ENCODE measurements at places on chromosomes 2 and 18.

DNA sequence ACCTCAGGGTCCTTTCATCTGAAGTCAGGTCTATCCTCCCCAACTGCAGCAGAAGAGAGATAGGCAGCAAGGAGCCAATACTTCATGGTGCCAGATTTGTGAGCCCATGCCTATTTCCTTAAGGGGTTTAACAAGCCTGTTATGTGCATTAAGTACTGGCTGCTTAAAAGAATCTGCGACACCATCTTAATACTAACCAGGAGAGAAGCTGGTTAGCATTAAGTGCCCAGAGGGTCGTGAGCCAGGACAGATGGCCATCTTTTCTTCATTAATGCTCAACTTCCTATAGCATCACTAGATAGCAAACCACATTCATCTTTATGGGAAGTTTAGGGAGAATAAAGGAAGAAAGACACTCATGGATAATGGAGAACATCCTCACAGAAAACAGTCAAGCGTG lies 289.1 kb downstream of the ETAA1 start:
- DNase-seq: no peak

- DNase-seq: no peak
These were observed 28.9 kb downstream of the LPIN2 start for GRCh38 chr18:2984091-2984490.

GRCh38 chr2:218023636-218024035 lies 20.8 kb upstream of the TNS1 start:
- no peak for DNase-seq

DNA sequence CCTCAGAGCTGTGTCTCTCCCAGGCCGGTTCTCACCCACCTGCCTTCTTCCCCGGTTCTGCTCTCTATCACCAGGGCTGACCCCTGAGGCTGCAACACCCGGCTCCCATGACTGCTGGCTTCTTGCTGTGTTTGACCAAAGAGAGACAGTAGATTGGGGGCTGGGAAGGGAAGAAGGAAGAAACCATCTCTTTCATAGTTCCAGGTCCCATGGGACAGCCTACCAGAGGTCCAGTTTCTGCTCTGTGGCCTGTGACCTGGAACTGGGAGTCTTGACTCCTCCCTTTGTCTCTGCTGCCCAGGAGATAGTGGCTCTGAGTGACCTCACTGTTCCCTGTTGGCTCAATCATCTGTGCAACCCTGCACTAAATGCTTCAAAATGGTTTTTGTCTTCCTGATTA lies 38.1 kb downstream of the ALPK2 start:
- DNase-seq: no peak

- DNase-seq: no peak
These were observed 36.5 kb downstream of the PPM1B start for GRCh38 chr2:44205169-44205568.

DNA sequence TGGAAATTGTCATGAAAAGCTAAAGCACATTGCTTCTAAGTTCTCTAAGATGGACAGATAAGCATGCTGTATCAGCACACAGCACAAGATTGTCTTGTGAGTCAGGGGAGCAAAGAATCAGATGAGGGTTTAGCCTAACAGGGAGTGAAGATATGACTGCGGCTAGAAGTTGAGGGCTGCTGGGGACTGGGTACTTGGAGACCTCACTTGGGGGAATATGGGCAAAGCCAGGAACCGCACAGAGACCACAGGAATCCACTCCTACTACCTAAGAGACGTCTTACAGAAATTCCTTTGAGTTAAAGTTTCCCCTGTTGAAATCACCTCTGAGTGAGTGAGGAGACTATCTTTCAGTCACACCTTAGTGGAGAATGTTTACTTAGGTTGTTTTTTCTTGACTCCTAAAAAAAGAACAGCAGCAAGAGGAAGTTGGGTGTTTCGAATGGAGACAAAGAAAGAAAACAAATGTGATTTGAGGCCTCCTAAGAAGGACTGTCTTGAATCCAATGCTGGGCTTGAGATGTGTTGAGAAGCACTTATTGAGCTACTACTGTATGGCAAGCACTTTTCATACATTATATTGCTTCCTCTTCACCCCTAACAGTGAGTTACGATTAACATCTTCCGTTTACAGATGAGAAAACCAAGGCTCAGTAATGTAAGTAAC lies 100.7 kb downstream of the ANKRD44 start:
- DNase-seq: no peak

GRCh38 chr2:207960911-207961310 lies 64.4 kb downstream of the PLEKHM3 start:
- no peak for DNase-seq

DNA sequence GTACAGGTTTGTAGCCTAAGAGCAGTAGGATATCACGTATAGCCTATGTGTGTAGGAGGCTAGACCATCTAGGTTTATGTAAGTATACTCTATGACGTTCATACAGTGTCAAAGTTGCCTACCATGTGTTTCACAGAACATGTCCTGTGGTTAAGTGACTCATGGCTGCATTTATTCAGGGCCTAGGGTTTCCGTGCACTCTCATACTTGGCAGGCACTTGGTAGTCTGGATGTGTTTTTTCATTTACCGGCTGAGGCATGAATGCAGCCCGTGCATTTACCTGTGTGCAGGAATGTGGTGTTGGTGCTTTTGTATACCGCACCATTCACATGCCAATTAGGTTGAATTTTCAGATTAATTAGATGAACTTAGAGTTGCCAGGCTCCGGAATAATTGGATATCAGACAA lies 43.4 kb downstream of the MYL12B start:
- DNase-seq: no peak

Data from nucleus accumbens (tissue), 56 donors.